ENCODE measurements at places on chromosomes 4 and X.

DNA sequence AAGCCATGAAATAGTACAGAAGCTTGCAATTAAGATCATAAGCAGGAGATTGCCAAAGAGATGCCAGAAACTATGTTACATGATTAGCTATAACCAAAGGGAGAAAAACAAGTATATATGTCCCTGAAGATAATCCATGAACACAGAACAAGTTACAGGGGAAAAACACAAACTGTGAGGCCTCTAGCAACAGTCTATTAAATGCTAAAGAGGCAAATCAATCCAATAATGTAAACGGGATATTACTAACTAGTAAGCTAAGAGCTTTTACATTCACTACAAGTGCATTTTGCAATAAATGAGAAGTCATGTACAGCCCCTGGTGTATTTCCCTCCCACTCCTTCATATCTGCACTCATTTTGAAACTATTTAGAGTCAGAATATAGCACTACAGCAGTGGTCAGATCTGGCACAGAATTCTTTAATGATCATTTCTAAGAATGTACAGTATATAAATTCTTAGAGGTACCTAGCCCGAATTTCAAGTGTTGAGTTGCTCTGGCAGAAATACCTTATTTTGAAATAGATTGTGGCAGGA is 449.8 kb upstream of the SMIM31 start:
- DNase-seq = no peak

- DNase-seq = no peak
Measured at GRCh38 chr4:123546573-123547060, 150.0 kb downstream of the SPRY1 start.

- no peak for DNase-seq
Measured at GRCh38 chrX:101682723-101683122, 23.1 kb upstream of the ARMCX2 start.

GRCh38 chrX:72609313-72609712 is 36.7 kb upstream of the HDAC8 start:
- no peak for DNase-seq
